ENCODE measurements at places on chromosomes 2 and 18.

- no peak for DNase-seq
Measured at GRCh38 chr2:2306878-2307277, 24.2 kb downstream of the MYT1L start.

GRCh38 chr2:71826299-71826698 lies 321.4 kb downstream of the CYP26B1 start:
- no peak for DNase-seq

- DNase-seq: peak; percentile 45
Measured at GRCh38 chr2:110853516-110853915, 121.1 kb downstream of the ACOXL start.

- no peak for DNase-seq
Measured at GRCh38 chr18:43916984-43917383, 639.7 kb upstream of the SYT4 start.

- DNase-seq: no peak
Measured at GRCh38 chr2:119960821-119961220, 52.1 kb upstream of the EPB41L5 start.

GRCh38 chr18:66795051-66795450 lies 191.2 kb upstream of the CDH19 start:
- DNase-seq: no peak

DNA sequence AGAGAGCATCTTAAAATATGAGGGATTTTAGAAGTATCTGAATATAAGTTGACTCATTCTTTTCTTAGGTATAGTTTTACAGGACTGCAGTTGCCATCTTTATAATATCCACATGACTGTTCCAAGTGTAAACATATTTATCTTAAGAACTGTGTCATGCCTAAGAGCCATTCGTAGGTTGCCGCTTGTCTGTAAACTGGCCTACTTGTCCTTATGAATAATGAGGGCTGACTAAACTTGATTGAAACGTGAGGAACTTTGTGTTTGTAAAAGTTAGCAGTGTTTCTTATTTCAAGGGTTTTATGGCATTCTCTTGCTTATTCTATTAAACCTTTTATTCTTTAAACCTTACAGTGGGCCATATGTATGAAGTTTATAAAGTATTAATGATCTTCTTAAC lies 99.6 kb downstream of the MAP3K20 start:
- no peak for DNase-seq

DNA sequence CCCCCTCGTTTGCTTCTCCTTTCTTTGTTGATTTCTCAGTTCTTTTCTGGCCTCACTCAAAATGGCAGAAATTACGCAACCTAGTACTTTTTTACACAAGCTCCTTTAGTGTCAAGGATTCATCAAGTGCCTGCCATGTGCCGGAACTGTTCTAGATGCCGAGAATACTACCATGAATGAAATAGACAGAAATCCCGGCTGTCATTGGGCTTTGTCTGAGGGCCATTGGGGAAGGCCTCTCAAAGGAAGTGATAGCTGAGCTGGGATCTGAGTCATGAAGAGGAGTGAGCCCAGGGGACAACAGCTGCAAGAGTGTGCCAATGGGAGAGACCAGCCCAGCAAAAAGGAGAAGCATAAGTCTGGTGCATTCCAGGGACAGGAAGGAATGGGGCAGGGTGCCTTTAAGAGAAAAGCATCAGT lies 34.3 kb upstream of the PPP1CB start:
- peak; percentile 52 for DNase-seq

GRCh38 chr2:129191530-129191929 lies 787.9 kb upstream of the RAB6C start:
- DNase-seq: peak; percentile 37

DNA sequence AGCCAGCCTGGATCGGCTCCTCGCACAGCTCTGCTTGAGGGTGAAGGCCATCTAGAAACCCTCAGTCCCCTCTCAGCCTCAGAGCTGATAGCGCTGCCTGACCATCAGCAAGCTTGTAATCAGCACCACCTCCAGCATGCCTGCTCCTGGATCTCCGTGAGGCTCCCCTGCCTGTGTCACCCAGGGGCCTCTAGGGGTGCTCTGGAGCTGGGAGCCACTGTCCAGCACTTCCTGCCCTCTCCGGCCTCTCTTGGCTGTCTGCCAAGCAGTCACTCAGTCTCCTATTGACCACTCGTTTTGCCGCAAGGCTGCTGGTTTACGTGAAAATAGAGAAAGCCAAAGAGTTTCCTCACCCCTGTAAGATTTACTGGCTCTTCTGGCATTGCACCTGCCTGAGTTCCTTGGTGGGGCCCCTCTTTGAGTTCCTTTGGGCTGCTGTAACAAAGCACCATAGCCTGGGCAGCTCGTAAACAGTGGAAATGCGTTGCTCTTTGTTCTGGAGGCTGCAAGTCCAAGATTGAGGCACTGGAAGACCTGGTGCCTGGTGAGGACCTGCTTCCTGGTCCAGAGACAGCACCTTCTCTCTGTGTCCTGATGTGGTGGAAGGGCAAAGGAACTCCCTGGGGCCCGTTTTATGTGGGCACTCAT lies 17.9 kb downstream of the CAPN10 start:
- DNase-seq: peak; percentile 90
